GOT3 (cell line): ENCODE measurements at places on chromosomes 7 and 10.

DNA sequence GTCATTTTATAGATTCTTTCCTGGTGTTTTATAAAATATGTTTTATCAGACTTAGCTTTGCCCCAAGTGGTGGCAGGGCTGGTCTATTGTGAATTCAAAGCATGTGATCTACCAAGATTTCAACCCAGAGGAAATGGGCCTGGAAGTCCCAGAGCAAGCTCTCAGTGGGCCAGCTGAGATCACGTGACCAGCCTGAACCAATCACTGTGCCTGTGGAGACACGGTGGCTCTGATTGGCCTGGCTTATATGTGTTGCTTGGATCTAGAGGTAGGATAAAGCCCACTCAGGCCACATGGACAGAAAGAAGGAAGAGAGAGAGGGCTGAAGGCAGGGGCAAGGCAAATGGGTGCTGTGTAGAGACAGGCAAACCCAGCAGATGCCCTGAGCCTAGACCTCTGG is 65.5 kb upstream of the GATA3 start:
- no peak for DNase-seq

GRCh38 chr10:120989996-120990598 is 138.9 kb downstream of the WDR11 start:
- no peak for DNase-seq

DNA sequence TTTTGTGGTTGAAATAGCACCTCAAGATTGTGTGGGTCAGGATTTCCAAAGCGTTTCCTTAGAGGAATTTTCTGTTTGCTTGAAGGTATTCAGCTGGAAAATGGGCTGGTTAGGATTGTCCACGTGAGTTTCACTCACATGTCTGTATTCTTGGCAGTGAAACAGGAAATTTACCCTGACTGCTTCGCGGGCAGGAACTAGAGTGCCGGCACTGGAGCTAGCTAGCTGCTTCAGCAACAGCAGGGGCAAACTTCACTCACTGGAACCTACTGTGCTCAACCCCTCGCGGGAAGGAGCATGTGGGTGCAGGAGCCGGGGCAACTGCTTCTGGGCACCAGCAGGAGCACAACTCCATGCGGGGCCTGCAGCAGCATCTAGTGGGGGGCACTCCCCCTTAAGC is 38.0 kb upstream of the RTKN2 start:
- no peak for DNase-seq

DNA sequence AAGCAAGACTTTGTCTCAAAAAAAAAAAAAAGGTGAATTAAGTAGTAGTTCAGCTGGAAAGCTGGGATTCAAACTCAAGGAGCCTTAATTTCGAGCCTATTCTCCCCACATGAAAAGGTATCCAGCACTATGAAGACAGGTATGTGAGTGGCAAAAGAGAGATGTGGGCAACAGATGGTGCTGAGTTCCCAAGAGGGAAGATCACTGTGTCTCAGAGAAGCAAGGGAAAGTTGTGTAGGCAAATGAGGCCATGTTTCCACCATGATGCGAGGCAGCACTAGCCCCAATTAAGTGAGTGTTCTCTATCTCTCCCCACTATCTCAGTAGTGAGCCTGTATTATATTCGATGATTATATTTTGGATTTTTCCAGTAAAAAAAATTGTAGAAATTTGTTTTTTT is 19.8 kb upstream of the ST7 start:
- DNase-seq, result no peak

- DNase-seq, result no peak
These were observed 51.0 kb downstream of the CFAP46 start for GRCh38 chr10:132891368-132891767.

GRCh38 chr7:134649226-134649775 is 2.6 kb downstream of the BPGM start:
- DNase-seq, result no peak
